ENCODE measurements at places on chromosomes 6 and 20. TPM values are rescaled to one million over a fixed set of nuclear protein-coding genes. Genes with fewer than 3 reads are reported as not detected.
A peak's percentile ranks its signal among the peaks of the same experiment; 100 is the strongest.

DNA sequence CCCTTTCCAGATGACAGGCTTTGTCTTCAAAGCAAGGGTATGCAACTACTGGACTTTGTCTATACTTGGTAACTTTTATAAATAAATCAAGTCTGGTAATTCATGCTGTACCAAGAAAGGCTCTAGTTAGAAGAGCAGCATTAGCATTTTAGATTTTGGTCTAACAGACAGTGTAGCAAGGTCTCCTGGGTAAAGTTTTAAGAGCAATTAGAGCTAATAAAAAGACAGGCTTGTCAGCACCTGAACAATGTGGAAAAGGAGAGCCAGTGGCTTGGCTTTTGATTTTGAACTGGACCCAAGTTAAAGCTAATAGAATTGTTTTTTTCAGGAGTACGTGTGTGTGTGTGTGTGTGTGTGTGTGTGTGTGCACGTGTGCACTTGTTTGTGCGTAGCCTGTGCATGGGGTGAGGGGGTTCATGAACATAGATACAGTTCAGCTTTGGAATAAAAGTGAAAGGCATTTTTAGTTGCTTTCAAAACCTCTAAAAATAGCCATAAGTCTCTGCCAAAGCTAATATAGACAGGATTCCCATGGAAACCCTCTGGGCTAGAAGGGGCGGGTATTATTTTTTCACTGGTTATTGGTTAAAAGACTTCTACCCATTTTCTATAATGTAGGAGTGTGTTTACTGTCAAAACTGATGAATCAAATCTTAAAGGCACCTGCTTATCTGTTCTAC lies 138.4 kb downstream of the KCNQ5 start:
- no peak for DNase-seq

DNA sequence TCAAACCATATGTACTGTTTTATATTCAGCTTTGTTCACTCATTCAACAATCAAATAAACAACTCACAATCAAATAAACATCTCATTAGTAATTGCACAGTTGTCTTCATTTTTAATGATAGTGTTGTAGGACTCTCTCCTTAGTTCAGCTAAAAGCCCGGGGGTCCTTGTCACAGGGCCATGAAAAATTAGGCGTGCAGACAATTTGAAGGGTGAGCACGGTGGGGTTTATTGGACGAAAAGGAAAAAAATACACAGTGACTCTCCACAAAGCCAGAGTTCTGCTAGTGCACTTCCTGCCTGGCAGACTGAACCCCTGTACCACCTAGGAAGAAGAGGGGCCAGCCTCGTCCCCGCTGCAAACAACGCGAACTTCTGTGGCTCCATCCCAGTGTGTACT lies 257.6 kb upstream of the FLRT3 start:
- no peak for DNase-seq

DNA sequence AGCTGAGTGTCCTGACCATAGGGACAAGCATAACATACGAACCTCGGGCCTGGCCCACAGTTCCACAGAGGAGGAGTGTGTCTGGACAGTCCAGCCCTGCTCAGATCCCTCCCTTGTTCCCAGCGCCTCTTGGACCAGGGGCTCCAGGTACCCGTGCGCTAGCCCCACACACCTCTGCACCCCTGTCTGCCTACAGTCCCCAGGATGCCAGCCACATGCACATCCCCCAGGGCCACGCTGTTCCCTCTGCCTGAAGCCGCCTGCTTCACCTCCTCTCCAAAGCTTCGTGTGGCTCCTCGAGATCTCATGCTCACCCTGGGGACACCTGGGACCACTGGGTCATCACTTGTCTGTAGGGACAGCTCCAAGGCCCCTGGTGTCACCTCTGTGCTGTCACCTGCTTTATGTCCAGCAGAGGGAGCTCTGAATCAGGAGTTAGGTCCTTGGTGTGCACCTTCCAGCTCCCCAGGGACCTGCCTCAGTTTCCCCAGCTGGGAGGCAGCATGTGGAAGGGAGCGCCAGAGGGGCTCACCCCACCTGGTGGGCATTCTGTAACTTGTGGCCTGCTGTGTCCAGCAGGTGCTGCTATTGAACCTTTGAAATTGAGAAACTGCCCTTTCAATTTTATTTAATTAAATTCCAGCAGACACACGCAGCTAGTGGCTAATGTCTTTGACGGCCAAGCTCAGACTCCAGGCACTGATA lies 7.3 kb upstream of the YTHDF1 start:
- DNase-seq: no peak

- no peak for DNase-seq
These were observed 95.0 kb downstream of the CDH26 start for GRCh38 chr20:60053125-60053817.

GRCh38 chr6:42901538-42901957 lies 14.3 kb upstream of the PTCRA start:
- DNase-seq: peak; percentile 88

Gene C2
- total RNA-seq: 5.1 TPM

Gene PCSK2
- 0.35 TPM for total RNA-seq

Gene LINC00237
- not detected for total RNA-seq

Gene TREM2
- 1.1 TPM for total RNA-seq
